ENCODE measurements at places on chromosomes 12 and 14. TPM values are rescaled to one million over a fixed set of nuclear protein-coding genes. Genes with fewer than 3 reads are reported as not detected.

DNA sequence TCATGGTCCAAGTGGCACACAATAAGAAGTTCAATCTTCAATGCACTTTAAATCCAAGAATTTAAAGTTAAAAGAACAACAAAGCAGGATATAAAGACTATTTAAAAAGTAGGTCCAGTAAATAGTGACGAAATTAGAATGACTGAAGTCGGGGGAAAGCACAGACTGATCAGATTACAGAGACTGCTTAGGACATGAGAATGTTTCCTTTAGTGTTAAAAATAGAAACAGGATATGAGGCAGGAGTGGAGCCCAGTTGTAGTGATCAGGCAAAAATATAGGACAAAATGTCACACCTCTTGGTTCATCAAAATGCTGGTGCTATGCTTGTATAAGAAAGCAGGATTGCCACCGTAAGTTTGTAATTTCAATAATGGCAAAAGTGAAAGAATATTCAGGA lies 52.2 kb upstream of the CD163 start:
- DNase-seq, result peak; percentile 13

DNA sequence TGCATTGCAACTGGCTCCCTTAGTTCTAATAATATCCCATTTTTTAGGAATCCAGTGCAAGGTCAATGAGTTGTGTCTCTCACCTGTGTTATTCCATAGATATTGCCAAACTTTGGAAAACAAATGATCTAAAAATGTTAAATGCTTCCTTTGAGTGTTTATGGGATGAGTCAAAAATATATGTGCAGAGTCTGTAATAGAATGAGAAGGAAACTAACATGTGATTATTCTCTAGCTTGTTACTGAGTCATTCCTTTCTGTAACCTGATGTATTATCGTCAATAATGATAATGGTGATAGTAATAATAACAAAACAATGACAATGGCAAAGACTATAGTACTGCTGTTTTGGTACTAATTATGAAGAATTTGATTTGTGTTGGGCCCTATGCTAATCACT lies 11.5 kb downstream of the ACSS3 start:
- DNase-seq, result no peak

The SERPINA9 gene
- not detected for polyA plus RNA-seq

The STON2 gene
- polyA plus RNA-seq, result 10.5 TPM

DNA sequence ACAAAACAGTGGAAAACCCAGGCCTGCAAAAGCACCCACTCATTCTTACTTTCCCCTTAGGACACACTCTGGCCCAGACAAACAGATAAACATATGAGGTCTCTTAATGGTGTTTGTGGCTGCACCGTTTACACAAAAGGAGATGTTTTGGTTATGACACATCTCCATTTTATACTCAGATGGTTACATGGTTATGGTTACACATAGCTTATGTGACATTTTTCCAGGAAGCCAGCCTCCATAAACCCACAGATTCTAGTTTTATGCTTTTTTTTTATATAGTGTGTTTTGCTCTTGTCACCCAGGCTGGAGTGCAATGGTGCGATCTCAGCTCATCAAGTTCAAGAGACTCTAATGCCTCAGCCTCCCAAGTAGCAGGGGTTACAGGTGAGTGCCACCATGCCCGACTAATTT lies 3.5 kb upstream of the KLRD1 start:
- no peak for DNase-seq

Data from right lung (tissue), 10 donors.